ENCODE measurements at places on chromosomes 16 and 17. TPM values are rescaled to one million over a fixed set of nuclear protein-coding genes. Genes with fewer than 3 reads are reported as not detected.
A peak's percentile ranks its signal among the peaks of the same experiment; 100 is the strongest.

DNA sequence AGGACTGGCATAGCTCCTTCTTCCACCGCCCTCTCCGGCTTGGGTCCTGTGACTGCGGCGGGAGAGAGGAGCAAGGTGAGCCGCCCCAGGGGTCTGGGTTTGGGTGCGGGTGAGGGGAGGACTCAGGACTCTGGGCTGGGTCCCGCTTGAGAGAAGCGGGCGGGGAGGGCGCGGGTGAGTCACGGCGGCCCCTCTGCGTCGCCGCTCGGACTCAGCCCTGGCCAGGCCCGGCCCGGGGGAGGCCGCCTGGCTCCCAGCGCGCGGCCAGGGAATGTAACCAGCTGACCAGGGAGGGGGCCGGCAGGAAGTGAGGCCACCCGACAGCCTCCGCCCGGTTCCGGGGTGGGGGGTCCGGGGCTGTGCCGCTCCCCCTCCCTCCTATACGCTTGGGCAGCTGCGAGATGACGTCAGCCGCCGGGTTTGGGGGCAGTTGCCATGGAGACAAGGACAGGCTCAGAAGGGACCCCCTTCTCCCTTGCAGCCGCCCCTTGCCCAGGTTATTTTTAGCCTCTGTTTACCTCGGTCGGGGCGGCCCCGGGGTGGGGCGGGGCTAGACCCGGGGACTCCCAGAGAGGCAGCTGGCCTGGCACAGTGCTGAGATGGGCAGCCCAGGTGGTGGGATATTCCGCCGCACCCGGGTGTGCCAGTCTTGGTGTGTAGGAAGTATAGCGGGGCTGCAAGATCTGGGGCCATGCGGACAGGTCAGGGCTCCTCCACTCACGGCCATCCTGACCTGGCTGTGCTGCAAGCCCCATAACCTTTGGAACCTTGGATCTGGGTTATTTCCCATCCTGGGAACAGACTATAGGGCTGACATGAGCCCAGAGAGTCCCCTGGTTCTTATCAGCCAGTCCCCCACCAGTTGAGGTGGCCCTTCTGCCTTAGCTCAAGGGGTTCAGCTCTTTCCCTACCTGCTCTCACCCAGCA lies 1.6 kb downstream of the RIPOR1 start:
- peak; percentile 84 for DNase-seq

- no peak for DNase-seq
Observed at GRCh38 chr16:55839115-55839514, 6.2 kb upstream of the CES1 start.

DNA sequence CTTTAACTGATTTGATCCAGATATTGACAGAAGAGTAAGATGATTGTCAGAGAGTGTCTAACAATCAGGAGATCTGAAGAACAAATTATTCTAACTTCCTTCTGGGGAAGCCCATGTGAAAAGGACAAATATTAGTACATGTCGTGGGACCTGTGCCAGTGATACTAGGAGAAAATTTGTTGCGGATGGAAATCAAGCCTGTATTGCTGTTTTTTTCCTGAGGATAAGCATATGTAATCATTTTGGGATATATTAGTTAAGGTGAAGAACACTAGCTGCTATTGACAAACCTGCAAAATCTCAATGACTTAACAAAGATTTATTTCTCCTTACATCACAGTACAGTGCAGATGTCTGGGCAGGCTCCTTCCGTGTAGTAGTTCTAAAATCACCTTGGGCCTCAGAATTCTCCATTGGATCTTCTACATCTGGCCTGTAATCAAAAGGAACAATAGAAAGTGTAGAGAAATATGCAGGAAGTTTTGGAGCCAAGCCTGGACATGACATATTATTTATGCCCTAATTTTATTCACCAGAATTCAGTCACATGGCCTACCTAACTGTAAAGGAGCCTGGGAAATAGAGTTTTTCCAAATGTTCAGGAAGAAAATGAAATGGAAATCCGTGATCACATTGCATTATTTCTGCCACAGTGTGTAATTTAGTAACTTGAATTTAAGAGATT lies 58.3 kb downstream of the CYB561 start:
- peak; percentile 64 for DNase-seq

DNA sequence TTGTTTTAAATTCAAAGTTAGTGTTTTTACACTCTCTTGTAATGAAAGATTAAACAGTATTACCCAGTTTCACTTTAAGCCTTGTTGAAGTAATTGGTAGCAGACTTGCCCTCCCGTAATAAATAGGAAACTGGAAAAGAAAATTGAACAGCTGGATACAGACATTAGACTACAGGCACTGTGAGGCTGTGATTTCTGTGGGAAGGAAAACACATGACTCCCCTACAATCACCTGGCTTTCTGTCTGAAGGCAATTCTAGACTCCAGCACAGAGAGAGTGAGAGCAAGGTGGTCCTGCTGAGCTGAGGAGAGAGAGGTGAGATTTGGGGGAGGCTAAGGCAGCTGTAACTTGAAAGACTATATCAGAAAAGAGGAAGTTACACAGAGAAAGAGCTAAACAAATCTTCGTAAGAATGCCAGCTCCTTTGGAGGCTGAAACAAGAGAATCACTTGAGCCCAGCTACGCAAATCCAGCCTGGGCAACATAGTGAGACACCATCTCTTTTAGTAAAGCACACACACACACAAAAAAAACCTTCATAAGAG lies 57.8 kb upstream of the CDYL2 start:
- DNase-seq: peak; percentile 16

- DNase-seq: no peak
Observed at GRCh38 chr16:49356728-49357488, 16.7 kb upstream of the C16orf78 start.

GRCh38 chr16:10495031-10495345 lies 85.4 kb downstream of the EMP2 start:
- DNase-seq: no peak

DNA sequence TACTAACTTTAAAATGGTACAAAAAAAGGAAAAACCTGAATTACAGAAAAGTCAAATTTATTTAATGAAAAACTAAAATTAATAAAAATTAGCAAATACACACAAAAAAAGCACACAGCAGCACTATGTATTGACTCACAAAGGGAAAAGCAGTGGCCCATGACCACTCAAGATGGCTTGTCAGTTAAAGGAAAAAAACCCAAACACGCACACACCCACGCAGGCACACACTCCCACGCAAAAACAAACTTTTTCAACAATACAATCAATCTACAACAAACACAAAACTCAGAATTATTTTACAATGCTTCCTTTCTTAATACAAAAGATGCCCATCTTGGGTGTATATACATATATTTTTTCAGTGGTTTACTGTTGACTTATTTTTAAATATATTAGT lies 24.2 kb downstream of the SIAH1 start:
- no peak for DNase-seq

GRCh38 chr16:67697422-67698185 lies 21.5 kb downstream of the GFOD2 start:
- no peak for DNase-seq

- peak; percentile 64 for DNase-seq
Observed at GRCh38 chr17:71237903-71238538, 882.8 kb upstream of the SOX9 start.

DNA sequence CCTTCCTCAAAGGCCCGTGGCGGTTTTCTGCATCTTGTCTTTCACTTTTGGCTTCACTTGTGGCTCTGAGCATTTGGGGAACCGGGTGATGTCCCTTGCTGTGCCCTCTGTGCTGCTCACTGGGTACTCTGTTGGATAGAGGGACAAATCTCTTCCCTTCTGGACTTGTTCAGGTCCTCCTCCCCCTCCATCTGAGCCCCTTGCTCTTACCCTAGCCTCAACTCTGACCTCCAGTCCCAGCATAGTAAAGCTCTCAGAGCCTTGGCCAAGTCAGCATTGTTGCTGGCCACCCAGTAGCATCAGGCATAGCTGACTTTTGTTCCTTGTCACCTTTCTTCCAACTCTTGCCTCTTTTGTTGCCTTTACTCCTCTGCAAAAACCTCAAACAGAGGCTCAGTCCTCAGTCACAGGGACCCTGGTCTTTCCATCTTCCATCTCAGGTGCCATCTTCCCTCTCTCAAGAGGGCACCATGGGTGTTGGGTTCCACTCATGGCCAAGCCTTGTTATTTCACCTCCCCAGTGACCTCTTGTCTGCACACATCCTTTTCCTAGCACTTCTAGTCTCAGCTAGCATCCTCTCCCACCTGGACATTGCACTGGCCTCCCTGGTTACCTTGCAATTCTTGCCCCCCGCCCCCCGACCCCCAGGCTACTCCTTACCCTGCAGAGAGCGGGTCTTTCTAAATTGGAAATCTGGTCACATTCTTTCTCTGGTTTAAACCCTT lies 393 bp upstream of the PSMB10 start:
- peak; percentile 88 for DNase-seq

GRCh38 chr16:21653571-21653970 lies 1.2 kb upstream of the IGSF6 start:
- DNase-seq: no peak

GRCh38 chr17:60006160-60006559 lies 41.6 kb upstream of the RNFT1 start:
- no peak for DNase-seq

- no peak for DNase-seq
Observed at GRCh38 chr17:82458885-82459424, 414 bp downstream of the NARF start.

- DNase-seq: peak; percentile 19
Observed at GRCh38 chr16:17205279-17206211, 265.2 kb downstream of the XYLT1 start.

Gene WNT9B
- polyA plus RNA-seq: 0.08 TPM

Gene ALOX12
- polyA plus RNA-seq: 0.71 TPM

Gene GNG13
- not detected for polyA plus RNA-seq

Gene TLCD2
- 8.0 TPM for polyA plus RNA-seq

Measured in muscle of leg (tissue), 16 donors.